ENCODE measurements at places on chromosomes 13 and 19.

DNA sequence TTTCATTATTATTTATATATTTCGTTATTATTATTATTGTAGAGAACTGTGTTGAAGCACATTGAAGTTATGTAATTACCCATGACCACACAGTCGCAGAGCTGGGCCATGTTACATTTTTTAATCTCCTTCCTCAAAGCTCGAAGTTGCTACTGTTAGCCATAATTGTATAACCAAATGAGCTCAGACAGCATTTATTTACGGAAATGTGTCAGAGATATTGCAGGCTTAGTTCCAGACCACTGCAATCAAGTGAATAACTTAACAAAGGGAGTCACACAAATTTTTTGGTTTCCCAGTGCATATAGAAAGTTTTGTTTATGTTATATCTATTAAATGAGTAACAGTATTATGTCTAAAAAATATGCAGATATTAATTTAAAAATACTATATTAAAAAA, 147.1 kb upstream of the SLITRK1 start:
- no peak for DNase-seq

DNA sequence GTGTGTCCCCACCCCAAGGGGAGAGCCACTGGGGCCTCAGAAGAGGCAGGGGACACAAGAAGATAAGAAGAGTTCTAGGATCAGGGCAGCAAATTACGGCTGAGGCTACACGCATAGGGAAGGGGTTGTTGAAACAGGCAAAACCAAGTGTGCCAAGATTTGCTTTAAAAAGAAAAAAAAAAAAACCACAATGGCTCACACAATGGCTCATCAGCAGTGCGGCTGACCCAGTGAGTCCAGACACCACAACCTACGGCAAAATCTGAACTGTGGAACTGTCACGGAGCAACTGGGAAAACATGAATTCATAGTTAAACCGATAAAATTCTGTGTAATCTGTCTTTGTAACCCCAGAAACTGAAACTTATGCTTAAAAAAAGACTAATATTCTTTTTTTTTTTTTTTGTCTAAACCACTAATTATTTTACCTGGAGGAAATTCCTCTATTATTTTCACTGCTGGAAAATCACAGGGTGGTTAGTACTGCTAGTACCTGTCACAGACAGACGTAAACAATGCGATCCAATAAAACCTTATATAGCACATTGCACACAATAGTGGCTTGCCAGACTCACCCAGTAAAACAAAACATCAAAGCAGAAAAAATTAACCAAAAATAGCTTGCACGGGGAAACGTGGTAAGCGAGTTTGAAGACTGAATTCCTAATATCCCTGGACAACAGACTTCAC, 325.4 kb upstream of the TSHZ3 start:
- DNase-seq = no peak

GRCh38 chr13:23668562-23668961, 98.3 kb downstream of the TNFRSF19 start:
- DNase-seq = no peak

- DNase-seq = no peak
Measured at GRCh38 chr13:106859533-106859904, 291.6 kb upstream of the ARGLU1 start.

GRCh38 chr19:48296963-48297734, 27.3 kb downstream of the ZNF114 start:
- no peak for DNase-seq

DNA sequence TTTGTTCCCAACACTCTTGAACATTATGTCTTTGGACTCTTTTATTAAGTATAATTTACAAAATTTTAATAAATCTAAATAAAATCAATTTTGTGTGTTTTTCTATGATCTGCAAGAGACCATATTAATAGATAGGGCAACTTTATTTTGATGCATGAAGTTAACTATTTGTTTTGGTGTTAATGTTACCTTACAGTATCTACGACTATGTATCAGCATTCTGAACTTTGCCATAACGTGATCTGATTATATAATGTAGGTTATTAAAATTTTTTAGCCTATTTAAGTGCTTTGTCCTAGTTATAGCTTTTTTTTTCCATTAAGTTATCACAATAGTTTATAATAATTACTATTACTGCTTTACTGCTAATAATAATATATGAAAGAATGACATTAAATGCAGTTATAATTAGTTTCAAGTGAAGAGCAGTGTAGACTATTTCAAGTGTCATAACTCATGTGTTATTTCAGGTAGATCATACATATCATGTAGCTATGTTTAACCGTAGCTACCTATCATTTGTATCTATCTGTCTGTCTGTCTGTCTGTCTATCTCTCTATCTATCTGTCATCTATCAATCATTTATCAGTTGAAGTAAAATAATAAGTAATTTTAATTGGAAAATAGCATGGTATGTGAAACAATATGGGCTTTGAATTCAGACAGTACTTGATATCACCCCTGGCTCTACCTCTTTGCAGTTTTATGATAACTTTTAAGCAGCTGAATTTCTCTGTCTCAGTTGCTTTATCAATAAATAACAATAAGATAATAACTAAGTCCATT, 229.7 kb downstream of the GPC5 start:
- DNase-seq = no peak

DNA sequence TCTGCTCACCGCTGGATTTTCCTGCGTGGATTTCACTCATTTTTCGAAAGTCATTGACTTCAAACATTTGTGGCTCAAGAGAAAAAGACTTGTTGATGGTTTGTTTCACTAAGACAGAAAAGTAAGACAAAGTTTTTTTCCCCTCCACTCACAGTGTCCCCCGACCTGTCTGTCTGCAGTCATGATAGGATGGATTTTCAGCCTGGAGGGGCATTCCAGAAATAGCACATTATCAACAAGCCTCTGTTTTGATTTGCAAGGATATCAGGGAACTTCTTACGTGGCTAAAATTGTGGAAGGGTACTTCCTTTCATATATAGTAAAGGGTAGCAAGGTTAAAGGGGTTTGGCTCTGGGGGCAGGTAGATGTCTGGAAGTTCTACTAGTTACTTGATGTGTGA, 11.8 kb downstream of the SOX21 start:
- DNase-seq = no peak

DNA sequence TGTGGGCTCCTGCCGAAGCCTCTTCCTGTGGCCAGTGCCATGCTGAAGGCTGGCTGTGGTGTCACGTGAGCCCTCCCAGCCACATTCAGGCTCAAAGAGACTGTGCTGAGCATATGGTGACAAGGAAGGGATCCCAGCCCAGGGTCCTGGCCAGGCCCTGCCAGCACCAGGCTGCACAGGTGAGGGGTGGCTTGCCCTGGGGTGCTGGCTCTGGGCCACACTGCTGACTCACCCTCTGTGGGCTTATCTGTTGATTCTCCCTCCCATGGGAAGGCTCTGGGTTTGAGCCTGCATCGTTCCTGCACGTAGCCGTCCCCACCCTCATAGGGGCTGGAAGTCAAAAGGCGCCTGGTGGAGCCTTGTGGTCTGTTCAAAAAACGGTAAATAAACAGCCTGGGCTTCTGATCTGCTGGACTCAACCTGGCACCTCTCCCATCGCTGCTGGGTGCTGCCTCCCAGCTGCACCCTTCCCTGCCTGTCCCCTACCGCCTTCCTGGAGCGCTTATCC, 31.1 kb downstream of the DNM2 start:
- peak; percentile 76 for DNase-seq

DNA sequence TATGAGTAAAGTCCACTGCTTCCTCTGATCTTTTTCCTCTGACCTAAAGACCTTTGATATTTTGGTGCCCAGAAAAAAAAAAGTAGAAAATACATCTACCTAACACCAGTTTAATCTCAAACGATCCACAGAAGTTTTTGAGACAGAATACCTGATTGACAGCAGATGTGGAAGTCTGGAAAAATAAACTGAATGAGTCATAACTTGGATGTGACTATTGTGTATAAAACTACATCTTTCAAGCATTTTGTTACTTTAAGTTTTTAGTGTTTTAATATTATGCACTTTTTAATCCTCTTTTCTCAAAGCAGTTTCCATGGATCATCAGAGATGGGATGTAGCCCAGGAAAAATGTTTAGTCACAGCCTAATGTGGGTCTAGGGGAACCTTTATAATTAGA, 216.1 kb downstream of the SLITRK1 start:
- no peak for DNase-seq

DNA sequence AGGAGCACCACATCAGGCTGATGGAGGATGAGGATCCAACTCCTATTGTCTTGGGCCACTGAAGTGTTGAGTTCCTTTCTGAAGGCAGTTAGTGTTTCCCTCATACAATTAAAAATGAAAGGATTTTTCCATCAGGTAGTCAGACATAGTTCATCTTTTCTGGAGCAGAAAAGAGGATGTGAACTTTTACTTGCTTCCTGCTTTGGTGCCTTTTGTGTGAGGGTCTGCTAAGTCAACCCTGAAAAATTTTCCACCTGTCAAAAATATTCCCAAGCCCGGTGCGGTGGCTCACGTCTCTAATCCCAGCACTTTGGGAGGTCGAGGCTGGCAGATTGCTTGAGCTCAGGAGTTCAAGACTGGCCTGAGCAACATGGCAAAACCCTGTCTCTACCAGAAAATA, 43.9 kb downstream of the RGCC start:
- no peak for DNase-seq

DNA sequence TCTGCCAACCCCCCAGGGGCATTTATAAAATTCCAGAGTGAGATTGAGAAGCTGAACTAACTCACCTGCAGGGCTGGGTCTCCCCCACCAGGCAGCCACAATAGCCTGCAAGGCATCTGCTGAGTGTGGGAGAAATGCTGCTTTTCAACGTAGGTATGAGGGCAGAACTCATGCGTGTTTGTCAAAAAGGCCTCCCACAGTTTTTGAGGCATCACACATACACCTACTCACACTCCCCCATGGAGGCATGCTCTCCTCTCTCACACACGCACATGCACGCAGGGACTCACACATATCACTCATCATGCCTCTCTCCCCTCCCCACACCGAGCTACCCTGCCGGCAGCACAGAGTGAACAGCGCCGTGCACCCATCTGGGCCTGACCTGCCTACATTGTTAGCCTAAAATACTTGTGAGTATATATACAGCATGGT, 390.5 kb downstream of the FGF9 start:
- DNase-seq = no peak

GRCh38 chr19:4199699-4200293, 17.3 kb downstream of the ANKRD24 start:
- DNase-seq = no peak

DNA sequence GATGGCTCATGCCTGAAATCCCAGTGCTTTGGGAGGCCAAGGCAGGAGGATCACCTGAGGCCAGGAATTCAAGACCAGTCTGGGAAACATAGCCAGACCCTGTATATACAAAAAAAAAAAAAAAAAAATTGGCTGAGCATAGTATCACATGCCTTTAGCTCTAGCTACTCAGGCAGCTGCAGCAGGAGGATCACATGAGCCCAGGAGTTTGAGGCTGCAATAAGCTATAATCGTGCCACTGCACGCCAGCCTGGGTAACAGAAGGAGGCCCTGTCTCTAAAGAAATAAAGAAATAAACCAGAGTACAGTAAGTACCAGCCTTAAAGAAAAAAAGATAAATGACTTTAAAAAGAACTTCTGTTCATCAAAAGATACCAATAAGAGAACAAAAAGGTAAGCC, 52.9 kb downstream of the FAM124A start:
- no peak for DNase-seq

DNA sequence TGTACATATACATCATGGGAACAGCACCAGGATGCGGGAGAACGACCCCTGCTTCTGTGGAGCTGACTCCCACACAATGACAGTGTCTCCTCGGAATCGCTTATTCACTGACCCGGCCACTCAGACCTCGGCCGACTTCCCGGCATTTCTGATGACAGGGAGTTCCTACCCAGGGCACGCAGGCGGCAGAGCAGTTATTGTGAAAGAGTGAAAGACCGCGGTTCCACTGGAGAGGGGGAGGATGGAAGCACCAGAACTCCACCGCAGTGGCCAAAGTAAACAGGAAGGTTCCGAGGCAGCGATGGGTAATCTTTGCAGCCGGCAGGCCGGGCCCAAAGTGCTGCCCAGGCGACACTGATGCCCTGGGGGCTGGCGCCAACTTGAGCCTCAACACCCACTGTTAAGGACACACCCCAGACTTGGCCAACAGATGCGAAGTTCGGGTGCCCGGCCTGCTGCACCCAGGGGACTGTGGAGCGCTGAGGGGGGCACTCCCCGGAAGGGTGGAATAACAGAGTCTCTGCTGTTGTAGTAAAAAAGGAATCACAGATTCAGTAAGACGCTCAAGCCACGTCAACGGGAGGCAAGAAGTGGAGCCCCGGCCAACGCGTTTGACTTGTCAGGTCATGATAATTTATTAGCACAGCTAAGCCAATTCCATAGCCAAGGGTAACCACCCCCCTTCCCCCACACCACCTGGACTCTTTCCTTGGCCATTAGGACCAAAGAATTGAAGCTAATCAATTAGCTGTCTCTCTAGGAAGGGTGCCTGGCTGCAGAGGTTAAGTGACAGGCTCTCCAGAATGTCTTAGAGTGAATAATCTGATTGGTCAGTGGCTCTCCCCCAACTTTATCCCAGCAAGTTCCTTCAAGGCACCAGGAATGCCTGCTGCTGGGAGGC, 5.8 kb downstream of the MLLT1 start:
- DNase-seq = peak; percentile 40

DNA sequence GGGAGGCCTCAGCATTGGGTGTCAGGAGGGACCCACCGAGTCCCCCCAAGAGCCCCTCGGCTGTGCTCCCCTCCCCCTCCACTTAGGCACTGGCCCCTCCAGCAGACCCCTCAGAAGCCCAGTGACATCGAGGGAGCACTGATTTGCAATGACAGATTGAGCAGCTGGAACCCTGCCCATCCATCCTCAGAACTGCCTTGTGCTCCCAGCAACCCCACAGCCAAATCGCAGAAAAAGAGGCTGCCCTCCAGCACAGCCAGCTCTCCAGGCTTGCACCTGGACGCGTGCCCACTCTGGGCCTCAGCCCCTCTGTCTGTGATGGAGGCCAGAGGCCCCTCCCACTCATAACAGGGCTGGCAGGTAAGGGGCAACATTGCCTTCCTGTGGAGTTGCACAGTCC, 123.2 kb upstream of the VSTM2B start:
- no peak for DNase-seq

DNA sequence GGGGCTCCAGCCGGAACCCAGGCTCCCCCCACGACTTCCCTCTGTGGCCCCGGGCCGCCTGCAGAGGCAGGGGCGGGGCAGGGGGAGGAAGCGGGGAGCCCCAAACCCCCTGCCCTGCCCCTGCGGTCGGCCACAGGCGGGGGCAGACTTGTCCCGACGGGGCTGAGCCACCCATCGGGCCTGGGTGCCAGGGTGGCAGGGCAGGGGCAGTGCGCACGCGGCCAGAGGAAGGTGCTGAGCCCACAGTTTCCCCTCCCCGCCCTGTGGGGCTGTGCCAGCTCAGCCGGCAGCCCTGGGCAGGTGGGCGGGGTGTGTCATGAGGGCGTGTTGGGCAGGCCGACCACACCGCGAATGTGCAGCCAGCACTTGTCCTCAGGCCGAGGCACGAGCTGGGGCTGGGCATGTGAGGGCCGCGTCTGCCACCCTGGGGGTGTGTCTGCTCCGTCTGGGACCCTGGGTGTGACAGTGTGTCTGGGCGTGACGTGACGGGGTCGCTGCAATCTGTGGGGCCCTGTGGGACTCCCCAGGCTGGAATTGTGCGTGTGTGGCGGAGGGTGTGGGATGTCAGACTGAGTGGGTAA, 17.7 kb downstream of the CCDC97 start:
- DNase-seq = peak; percentile 48

Measured in globus pallidus (tissue), 1 donor.